Activated CD4-positive, alpha-beta T cell treated with anti-CD3 and anti-CD28 coated beads for 4 hours (primary cell): ENCODE measurements at places on chromosomes 1 and 21.

GRCh38 chr1:5936621-5937372, 55.4 kb downstream of the NPHP4 start:
- DNase-seq = no peak

DNA sequence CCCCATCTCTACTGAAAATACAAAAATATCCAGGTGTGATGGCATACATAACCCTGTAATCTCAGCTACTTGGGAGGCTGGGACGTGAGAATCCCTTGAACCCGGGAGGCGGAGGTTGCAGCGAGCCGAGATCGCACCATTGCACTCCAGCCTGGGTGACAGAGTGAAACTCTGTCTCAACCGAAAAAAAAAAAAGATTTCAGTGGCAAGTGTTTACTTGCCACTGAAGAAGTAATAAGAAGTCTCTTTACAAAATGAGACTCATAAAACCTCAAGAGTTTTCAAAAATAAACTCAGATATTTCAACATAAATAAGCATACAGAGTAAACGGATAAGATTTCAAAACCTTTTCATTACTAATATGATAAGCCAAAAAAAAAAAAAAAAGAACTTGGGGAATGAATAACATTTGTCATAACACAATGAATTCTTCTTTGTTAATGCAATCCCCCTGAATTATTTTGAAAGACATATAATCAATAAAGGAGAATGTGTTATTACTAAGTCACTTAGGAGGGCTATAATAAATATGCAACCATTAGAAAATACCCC, 34.2 kb upstream of the EXO1 start:
- DNase-seq = no peak

DNA sequence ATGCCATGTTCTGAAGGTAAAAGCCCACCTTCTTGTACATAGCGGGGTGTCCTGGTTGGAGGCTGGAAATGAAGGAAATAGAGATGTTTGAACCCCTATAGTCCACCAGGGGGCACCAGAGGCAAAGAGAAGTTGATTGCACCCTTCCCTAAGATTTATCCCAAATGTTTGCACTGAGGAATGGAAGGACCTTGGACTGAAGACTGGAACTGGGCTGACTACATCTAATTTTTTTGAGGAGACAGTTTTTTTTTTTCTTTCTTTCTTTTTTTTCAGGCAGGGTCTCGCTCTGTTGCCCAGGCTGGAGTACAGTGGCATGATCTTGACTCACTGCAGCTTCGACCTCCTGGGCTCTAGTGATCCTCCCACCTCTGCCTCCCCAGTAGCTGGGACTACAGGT, 55.3 kb upstream of the EIF4G3 start:
- DNase-seq = peak; percentile 40

DNA sequence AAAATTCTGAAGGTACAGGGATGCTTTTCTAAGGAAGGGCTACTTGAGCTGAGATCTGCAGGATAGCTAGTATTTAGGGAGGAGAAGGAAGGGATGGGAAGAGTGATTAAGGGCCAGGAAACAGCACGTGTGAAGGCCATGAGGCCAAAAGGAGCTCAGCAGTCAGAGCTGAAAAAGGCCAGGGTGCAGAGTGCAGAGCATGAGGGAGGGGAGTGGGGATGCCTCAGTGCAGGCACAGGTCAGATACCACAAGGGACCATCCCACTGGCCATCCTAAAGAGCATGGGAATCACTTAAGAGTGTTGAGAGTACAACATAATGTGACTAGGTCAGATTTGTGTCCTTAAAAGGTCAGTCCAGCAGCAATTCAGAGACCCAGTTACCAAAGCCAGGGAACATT, 16.0 kb downstream of the LRRN2 start:
- DNase-seq = no peak

GRCh38 chr1:63010913-63011660, 227.2 kb downstream of the ATG4C start:
- no peak for DNase-seq

DNA sequence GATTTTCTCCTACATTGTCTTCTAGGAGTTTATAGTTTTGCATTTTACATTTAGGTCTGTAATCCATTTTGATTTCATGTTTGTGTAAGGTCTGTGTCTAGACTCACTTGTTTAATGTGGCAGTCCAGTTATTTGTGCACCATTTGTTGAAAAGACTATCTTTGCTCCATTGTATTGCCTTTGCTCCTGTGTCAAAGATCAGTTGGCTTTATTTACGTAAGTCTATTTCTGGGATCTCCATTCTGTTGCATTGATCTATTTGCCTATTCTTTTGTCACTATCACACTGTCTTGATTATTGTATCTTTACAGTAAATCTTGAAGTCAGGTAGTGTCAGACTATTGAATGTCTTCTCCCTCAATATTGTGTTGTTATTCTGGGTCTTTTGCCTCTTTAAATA, 49.7 kb upstream of the RGS2 start:
- DNase-seq = no peak

GRCh38 chr1:109901141-109901523, 9.5 kb upstream of the CSF1 start:
- no peak for DNase-seq

- no peak for DNase-seq
These were observed 107.0 kb downstream of the NRIP1 start for GRCh38 chr21:14957836-14958235.

DNA sequence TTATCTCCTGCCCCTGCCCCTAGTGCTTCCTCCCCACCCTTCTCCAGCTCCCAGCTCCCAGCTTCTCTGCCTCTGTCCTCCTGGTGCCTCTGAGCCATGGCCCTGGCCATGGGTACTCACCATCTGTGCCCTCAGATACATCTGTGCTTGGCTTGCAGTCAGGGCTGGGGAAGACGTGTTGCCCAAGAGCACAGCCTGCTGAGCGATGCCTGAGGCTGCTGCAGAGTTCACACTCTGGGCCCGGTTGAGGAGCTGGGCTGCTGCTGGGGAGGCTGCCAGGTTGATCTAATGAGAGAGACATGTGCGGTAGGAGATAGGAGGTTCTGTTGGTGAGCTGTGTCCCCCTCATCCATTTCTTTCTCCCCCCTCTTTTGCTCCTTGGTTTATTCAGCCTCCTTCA, 49.4 kb upstream of the A3GALT2 start:
- no peak for DNase-seq

DNA sequence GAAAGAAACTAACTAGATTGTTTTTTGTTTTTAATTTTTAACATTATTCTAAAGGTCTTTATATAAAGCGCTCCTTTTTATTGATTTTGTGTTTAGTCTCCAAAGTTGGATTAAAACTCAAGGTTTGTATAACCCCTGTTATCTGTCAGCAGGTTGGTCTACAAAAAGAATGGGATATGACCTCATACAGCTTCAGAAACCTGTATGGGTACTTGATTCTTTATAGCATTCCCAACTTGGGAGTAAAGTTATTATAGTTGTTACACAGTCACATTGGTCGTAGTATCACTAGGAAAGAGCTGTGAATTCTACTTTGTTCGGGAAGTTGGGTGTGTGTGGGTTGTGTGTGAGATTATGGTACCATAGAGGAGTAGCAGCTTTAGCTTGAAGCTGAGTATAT, 52.4 kb downstream of the ZMYM4 start:
- DNase-seq = no peak

- DNase-seq = no peak
These were observed 52.0 kb downstream of the ZNHIT6 start for GRCh38 chr1:85656256-85656655.

DNA sequence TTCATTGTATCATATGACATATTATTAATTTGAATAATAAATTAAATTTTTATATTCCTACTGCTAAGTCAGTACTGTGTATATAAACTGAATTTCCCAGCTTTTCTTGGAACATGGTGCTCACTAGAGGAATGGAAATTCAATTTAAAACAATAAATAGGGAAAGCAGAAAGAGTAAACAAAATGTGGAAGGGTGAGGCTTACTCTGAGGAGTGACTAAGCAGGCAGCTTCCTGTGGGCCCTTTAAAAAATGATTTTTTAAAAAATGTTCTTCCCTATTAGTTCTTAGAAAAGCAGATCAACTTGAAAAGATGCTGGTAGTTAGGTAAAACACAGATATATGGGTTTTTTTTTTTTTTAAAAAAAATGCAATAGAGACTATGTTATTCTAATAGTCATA, 49.5 kb upstream of the S1PR1 start:
- DNase-seq = no peak

DNA sequence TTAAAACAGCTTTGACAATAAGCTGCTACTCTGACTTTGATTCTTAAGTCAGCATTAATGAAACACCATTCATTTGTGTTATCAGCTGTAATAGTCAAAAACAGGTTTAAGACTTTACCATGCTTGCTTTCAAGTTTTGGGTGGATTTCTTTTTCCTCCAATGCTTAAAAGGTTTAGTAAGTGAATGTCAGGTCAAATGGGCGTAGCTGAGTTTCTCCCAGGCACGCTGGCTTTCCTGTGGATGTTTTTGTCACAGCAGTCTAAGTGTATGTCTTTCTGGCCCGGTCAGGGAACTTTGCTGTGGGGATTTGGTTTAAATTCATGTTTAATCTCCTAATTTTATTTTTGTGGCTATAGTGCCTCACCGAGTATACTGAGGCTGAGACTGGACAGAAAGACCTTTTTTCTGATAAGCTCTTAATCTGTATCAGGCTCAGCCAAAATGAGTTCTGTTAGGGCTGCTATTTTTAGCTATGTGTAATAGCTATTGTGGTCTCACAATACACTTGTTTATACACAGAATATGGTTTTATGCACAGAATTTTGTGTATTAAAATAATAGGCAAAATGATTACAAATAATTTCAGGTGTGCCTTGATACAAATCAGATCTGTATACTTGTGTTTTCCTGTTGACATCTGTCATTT, 292.8 kb downstream of the DISC1 start:
- no peak for DNase-seq

GRCh38 chr1:204445860-204446412, 34.3 kb upstream of the PPP1R15B start:
- DNase-seq = peak; percentile 21
